ENCODE measurements at places on chromosomes 5 and 9.

- DNase-seq, result no peak
Measured at GRCh38 chr9:134040781-134041648, 15.7 kb downstream of the BRD3OS start.

GRCh38 chr9:93648836-93649235 lies 72.5 kb downstream of the PHF2 start:
- DNase-seq, result no peak

DNA sequence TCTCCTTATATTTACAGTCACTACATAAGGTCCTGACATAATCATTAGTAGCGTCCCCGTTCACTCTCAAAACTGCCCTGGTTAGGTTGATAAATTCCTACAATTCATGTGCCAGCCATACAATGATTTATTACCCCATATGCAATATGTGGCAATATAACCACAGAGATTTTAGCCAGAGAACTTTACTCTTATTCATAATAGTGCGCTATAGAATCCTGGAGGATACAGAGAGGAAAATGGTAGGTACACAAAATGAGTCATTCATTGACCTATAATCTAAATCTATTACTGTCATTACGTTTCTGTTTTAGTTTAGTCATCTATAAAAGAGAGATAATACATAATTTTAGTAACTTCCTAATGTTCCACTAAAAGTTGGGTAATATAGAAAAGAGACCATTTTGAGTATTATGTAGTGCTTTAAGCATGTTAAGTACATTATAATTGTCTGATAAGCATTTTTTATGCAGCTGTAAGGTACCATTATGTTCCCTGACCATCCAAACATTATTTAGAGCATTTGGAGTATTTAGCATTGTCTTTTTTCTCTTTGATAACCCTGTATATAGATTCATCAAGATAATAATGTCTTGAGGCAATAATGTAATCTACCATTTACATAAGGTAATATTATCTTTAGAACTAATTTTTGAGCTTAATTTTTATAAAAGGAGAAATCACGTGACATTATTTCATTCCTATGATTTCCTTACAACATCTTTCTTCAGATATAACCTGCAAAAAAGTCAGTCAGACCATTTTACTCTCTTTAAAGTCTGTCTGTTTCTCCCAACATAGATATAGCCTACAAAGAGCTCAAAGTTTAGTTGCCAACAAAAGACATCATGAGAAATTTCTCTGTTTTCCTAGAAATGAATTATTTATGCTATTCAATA lies 655.5 kb upstream of the ZNF608 start:
- DNase-seq, result no peak

- peak; percentile 22 for DNase-seq
Measured at GRCh38 chr5:160363211-160363610, 7.2 kb downstream of the C1QTNF2 start.

- DNase-seq, result peak; percentile 9
Measured at GRCh38 chr5:119453040-119453373, 710 bp downstream of the HSD17B4 start.

DNA sequence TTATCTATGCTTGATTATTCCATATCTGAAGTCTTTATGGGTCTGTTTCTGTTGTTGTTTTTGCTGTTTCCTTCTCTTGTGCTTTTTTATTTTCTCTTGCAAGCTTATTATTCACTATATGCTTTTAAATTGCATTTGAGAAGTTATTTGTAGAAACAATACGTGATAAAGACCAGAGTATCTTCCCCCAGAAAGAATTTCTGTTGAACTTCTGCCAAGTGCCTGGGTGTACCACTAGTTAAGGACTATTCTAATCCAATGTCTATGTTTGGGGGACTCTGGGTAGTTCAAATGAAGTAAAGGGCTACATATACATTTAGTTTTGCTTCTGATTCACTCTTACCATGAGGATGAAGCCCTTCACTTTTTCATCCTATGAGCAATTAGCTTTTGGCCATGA lies 54.3 kb downstream of the SLF1 start:
- DNase-seq, result no peak

DNA sequence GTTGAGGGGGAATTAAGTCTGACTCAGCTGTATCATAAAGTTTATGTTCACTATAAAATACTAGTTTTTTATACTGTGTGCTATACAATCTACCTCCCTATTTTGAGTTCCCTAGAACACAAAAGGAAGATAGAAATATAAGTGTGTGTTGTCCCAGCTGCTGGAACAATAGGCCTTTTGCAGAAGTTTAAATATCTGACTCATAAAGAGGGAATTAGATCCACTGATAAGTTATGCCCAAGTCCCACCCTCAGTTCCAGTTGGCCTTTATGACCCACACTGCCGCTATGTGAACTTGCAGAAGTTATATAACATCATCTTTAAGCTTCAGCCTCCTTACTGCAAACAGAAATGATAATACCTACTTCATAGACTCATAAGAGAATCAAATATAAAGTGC lies 88.5 kb upstream of the DAB2 start:
- no peak for DNase-seq

GRCh38 chr5:38257308-38258041 lies 884 bp upstream of the EGFLAM start:
- no peak for DNase-seq

DNA sequence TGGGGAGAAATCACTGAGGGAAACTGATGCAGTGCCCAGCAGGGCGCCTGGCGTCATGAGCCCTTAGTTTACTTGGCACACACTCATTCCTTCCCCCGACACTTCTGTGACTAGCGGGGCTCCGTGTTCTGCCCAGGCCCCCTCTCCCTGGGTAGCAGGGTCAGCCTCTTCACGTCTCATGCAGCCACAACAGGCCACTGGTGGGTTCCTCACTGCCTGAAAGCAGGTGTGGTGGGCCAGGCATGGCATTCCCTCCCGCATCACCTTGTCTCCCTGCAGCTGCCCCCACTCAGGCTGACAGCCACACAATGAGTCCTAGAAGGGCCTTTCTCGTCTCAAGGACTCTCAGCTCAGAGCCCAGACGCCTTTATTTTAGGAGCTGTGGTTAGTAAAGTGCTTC lies 51.1 kb upstream of the CPLX2 start:
- DNase-seq, result no peak

DNA sequence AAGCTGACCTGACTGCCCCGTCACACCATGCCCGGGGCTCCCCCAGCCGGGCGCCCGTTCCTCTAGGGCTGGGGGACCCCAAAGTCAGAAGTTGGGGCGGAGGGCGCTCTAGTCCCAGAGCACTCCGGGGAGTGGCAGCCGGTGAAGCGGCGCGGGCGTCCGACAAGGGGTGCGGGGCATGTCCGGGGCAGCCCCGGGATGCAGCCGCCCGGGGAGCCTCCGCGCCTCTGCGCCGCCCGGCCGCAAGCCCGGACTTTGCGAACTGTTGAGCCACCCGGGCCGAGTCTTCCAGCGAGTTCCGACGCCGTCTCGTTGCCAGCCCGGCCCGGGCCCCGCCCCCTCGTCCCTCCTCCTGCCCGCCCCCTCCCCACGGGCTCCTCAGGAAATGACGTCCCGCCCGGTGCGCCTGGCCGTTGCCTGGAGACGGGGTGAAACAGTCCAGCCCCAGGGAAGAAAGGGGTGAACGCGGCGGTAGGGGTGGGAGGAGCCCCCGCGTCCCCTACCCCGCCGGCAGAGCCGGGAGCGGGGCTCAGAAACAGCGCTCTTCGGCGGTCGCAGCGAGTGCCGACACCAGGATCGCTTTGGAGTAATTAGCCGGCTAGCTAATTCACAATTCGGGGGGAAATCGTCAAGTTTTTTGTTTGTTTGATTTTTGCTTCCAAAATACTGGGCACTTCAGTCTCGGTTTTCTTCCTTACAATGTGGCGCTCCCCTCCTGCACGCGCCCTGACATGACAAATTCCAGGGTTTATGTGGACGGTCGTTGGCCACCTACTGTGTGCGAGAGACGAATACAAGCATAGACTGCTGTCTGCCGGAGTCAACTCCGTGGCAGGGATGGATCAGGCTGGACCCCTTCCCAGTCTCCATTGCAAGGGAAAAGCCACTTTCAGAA lies at the start of gene WHRN:
Gene WHRN, minus strand, starts transcription at position 287 of the 895 bp plus-strand sequence. CDS start 672 bp downstream, outside the sequence.
- DNase-seq, result peak; percentile 85

DNA sequence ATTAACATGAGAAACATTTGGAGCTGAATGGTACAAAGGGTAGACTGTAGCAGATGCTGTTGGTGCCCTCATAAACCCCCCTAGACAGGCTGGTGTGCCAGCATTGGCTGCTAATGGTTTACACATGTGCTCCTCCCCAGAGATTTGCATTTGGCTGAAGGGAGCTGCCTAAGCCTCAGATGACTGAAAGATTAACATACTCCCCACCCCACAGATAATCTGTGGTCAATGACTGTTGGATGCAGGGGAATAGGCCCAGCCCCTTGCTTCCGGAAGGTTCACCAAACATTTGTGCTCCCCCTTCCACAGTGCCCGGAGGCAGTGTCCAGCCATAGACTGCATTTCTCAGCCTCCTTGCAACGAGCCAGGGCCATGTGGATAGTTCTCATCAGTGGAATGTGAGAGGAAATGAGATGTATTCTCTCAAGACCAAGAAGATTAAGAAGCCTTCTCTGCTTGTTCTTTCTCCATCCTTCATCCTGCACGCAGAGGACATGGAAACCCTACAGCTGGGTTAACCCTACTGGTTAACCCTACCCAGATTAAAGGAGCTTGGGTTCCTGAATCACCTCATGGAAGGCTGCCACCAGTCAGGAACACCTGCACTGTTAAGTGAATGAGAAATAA lies 79.6 kb downstream of the PHAX start:
- no peak for DNase-seq

- no peak for DNase-seq
Measured at GRCh38 chr5:141516672-141517025, 27.8 kb downstream of the PCDHGC5 start.

DNA sequence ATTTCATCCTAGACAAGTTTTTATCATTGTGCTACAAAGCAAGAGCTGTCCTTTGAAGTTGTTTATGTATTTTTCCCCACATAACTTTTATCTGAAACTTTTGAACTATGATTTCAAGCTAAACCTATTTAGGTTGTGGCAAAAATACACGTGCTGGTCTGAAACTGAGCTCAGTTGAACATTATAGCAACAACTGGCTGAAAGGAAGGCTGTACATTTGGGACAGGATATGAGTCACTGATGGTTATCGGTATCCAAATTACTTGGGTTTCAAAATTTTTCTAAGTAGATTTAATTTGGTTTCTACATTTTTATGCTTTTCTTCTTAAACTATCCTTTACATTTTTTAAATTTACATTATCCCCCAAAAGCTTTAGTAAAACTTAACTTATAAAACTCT lies 627.3 kb upstream of the NUDT12 start:
- no peak for DNase-seq

DNA sequence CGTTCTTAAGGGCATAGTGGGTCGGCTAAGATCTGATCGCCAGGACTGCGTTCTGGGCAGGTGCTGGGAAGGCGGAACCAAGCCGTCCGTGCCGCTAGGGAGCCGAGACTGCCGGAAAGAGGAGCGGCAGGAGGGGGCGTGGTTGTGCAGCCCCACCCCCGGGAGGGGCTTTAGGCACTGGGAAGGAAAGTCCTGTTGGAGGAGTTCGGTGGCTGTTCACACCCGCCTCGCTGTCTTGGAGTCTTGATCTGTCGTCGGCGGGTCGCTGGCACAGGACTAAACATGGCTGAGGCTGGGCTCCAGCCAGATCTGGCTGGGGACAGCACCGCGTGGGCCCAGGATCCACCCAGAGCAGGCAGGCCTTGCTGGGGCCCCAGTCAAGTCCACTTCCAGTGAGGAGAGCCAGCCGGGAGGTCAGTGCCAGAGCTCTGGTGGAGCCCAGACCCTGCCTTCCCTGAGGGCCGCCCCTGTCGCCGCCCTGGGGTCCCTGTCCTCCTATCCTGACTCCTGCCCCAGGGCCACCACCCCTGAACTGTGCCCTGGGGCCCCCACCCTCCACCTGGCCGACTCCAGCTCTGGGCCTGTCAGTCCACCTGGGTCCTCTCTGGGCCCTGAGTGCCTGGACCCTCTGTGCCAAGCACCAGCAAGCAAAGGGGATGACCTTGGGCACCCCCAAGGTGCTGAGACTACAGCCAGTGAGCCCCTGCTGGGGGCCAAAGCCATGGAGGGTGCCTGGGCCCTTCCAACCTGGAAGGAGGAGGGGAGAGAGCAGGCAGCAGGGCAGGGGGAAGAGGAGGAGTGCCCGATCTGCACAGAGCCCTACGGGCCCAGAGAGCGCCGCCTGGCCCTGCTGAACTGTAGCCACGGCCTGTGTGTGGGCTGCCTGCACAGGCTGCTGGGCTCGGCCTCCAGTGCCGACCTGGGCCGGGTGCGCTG lies 4.5 kb downstream of the RNF208 start:
- no peak for DNase-seq

DNA sequence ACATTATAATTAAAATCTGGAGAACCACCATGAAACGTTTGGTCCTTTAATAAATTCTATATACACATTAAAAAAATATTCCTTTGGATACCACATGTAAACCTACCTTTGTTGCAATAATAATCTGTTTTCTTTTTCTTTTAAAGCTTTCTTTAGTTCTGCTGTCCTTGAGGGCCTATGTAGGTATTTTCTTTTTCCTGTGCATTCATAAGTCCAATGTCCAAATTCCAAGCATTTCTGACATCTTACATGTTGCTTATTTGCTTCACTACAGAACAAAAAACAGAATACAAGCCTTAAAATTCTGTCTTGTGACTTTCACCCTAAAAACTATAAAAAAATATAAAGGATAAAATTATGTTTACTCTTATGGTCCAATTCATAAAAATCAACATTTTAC lies 19.7 kb downstream of the ZCCHC10 start:
- no peak for DNase-seq

DNA sequence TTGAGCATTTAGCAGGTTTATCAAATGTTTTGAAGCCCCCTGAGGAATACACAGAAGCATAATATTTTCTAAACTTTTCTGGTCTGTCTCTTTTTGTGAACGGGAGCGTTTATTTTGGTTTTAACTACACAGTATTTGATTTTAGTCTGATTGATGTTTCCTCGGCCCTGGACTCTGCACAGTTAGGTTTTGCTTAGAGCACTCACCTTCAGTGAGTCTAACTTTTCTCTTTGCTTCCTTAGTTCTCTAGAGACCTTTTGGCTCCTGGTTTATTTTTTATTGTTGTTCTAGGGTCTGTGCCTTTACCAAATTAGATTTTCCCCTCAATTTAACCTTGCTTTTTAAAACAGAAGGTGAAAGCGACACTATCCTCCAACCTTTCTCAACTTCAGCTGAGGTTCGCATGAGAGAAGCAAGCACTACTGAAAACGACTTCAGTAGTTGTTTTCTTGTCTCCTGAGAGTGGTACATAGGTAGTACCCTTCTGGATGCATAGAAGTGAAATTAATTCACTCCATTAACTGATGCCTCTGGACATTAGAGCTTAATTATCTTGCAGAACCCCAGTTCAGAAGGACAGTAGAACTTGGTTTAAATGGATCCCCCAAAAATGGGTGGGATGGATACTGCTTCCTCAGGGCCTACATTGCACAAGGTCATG lies 166.7 kb upstream of the ELL2 start:
- no peak for DNase-seq

Data from renal cortex interstitium (tissue), 15 donors.